ENCODE measurements at places on chromosomes 2 and 18.

GRCh38 chr2:180046776-180047175, 39.7 kb upstream of the CWC22 start:
- no peak for DNase-seq

DNA sequence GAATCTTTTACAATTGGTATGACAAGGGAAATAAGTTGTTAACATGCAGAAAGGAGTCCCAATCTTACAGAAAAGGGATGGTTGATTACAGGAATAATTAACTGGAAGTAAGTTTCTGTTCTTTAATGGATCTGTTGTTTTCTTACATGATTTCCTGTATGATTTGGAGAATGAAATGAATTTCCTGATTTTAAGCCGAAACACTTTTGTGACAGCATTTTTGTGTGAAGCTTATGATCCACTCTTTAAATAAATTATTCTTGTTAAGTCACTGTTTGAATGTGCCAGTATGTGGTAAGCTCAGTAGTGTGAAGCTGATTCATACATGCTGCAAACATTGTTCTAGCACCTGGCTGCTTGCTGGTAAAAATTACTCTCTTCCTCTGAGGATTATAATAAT, 516.2 kb downstream of the DCDC2C start:
- DNase-seq = peak; percentile 53

- DNase-seq = no peak
These were observed 51.9 kb downstream of the PLA2R1 start for GRCh38 chr2:160010361-160011145.

DNA sequence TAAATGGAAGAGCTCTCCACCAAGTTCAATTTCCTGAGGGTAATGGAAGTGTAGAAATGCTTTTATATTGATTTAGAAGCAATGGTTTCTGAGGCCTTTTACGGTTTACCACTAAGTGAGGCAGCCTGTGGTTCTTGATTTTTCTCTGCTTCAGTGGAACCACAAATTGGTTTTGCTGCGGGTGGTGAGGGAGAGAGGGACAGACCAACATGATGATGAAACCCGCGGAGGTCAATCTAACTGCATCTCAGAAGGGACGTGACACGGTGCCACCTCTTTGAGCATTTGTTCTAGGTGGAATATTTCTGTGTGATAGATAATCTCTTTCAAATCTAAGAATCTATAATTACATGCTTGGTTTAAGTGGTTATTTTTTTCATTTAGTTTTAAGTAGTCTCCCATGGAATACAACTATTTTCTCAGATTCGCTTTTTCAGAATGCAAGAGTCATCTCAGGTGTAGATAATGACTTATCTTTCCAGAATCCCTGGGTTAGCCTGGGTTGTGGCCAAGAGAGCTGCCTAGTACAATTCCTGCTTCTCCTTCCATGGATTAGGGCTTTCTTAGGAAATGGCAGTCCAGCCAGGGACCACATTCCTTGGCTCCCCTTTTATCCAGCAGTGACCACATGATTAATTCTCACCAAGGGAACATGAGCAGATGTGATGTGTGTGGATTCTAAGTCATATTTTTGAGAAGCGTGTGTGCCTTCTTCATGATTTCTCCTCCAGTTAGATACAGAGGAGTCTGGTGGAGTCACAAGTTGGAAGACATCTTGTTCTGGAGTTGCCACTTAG, 52.5 kb downstream of the KCNE4 start:
- DNase-seq = no peak

DNA sequence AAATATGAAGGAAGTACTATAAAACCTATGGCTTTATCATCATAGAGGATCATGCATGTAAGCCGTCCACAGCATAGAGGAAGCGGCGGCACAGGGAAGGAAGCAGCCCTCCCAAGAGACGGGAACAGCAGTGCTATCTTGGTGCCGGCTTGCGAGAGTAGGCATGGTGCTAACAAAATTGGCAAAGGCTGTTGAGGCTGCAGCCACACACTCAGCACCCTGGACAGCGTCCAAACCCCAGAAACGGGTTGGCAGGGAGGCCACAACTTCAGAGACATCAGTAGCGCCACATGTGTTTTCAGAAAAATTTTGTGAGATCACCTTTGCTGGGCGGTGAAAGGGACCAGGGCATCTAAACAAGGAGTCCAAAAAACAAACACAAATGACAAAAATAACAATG, 37.7 kb downstream of the NETO1 start:
- no peak for DNase-seq

DNA sequence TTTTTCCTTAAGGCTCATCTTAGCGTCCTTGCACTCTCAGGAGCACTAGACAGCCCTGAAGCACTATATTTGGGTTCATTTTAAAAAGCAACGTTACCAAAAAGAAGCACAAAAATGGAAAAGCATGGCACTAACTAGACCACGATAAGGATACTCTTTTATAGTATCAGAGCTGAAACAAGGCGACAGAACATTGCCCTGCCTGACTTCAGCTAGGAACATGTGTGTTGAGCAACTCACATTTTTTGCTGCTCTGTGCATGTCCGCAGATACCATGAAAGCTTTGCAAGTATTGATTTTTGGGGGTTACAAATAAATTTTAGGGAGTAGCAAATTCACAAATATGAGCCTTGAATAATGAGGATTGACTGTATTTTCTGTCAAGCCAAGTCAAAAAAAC, 332.0 kb downstream of the PTPRM start:
- DNase-seq = no peak

DNA sequence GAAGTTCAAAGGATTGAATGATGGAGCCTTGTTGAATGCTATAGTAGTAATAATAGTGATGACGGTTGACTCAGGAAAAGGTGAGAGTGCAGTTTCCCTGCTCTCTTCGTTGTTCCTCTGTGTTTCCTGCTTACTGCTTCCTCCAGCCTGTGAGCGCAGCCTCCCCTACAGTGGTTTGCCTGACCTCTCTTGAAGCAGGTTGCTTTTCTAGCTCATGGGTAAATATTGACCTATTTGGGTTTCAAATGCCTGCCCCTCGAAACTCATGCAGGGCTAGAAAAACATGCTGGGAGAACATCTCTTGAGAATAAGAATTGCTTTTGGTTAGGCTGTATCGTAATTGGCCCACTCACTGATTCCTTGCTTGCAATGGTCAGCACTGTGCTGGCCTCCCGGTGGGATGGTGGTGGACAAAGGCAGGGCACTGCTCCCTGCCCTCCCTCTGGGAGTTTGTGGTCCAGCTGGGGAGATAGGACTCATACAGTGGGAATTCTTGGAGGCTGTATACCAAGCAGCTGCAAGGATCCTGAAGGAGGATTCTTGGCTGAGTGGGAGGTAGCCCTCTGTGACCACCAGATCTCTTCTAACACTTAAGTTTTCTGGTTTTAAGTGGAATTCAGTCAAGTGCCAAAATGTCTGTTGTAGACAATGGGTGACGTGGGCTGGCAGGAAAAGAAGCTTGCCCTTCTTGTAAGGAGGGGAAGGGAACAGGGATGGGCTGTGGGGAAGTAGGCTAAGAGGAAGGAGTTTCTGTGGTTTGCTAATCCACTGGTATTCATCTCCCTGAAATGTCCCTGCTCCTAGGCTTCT, 5.4 kb upstream of the RNF181 start:
- DNase-seq = peak; percentile 46

- DNase-seq = no peak
These were observed 129.6 kb downstream of the RBMS1 start for GRCh38 chr2:160363961-160364360.

- DNase-seq = no peak
These were observed 874.4 kb downstream of the SUCLG1 start for GRCh38 chr2:83584672-83585071.

DNA sequence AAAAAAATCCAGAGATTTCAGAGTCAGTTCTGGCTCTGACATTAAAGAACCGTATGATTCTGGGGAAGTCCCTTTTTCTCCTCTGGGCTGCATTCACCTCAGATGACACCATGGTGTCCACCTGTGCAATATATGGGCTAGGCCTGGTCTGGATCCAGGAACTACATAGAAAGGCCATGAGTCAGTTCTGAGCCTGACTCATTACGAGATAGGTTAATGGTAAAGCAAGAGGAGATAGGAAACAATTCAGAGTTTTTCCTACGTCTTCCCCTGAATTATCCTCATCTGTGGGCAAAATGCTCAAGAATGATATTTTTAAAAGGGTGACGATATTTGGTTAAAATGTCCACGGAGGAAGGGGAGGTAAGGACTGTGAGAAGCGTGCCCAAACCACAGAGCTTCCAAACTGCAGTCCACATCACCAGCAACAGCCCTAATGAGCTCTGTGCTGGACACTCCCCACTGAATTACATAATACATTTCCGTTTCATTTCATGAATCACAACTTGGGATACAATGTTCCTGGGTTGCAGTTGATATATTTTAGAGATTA, 180.1 kb upstream of the OSR1 start:
- DNase-seq = no peak

GRCh38 chr2:43222475-43223309, 3.7 kb downstream of the ZFP36L2 start:
- DNase-seq = no peak

DNA sequence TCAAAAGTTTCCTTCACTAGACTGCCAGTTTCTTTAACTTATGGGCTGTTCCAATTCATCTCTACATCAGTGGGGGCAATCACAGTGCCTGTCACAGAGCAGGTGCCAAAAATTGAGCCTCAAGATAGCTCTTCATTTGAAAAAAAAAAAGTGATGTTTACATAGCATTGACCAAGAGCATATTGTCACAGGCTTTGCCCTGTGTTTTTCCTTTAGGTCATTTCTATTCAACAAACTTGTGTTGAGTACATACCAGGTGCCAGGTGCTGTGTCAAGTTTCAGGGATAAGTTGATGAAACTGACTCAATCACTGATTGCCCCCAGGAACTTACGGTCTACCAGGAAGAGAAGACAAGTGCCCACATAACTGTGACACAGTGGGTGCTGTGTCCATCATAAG, 22.2 kb upstream of the NT5C1B start:
- no peak for DNase-seq

GRCh38 chr18:42784632-42785031, 330.9 kb downstream of the RIT2 start:
- DNase-seq = no peak

GRCh38 chr2:86695053-86695691, 24.9 kb upstream of the RMND5A start:
- no peak for DNase-seq

- no peak for DNase-seq
These were observed 16.2 kb downstream of the SAG start for GRCh38 chr2:233323851-233324250.

DNA sequence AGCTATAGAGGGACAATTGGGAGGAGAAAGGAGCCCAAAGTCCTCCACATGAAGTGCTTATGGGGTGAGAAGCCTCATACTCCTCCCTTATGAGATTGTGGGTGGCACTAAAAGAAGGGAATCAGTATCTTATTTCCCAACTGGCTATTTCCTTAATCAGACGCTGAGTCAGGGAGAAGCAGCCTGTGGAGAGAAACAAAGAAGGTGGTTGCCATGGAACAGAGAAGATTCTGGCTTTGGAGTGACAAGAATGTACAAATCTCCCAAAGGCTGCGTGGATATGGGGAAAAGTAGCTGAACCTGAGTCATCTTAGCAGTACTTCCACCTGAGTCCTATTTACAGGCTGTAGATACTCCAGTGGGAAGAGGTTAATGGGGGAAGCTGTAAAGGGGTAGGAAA, 115.8 kb upstream of the CWC22 start:
- no peak for DNase-seq

- DNase-seq = no peak
These were observed 44.1 kb downstream of the TMEM163 start for GRCh38 chr2:134674687-134675086.

- no peak for DNase-seq
These were observed 138.6 kb downstream of the DNER start for GRCh38 chr2:229575569-229576315.

DNA sequence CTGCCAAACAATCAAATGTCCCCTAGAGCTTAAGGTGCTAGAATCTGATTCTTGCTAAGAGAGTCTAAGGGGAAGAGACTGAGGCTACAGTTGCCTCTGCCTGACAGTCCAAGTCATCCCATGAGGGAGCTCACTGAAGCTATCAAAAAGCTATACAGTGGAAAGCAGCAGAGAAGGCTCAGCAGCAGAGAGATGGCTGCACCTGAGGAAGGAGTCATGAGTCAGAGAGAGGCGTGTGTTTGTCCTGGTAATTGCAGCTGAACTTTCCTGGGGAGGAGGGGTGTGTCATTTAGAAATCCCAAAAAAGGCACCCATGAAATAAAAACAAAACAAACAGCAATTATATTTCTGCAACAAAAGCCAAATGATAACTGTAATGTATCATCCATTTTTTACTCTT, 305.2 kb upstream of the UBE2E3 start:
- peak; percentile 52 for DNase-seq

- no peak for DNase-seq
These were observed 6.2 kb upstream of the KDSR start for GRCh38 chr18:63373161-63373560.

DNA sequence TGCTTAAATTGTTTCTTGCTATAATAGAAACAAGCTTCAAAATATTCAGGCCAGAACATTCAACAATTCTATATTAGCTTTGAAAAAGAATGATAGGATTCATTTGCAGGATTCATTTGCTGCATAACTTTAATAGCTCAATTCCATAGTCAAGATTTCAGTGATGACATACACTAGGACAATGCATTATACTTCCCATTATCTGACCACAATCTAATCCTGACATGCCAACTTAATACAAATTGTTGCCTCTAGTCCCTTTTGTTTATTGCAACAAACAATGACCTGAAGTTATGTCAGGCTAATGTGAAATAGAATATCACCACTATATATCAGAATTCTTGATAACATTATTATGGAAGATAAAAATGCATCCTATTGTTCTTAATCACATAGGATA, 169.4 kb downstream of the DNAH7 start:
- DNase-seq = no peak

DNA sequence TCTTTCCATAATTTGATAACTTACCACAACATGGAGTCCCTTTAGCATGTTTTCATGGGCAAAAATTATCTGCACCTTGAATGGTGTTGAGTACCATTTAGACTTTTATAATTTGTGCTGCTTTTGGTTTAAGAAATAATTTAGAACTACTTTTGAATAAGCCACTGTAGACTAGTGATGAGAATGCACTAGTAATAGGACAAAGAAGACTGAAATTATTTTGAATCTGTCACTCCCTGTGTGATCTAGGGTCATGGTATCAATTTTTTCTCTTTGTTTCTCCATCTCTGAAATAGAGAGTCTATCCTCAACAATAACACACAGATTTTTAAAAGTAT, 37.7 kb downstream of the EFEMP1 start:
- no peak for DNase-seq

DNA sequence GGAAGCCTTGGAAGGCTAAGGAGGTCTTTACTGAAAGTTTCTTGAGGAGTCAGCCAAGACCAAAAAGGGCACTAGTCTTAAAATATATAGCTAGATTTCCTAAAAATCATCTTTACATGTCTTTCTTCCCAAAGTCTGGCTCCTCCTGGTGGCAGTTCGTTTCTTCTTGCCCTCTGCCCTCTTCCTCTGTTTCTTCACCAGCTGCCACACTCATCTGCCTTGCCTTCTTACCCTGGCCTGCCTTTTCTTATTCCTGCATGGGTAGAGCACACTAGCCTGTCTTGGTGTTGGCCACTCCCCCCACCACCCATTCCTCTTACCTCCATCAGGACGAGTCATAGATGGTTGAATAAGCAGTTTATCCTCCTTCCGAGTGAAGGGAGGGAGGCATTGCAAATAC, 129.8 kb downstream of the RAPGEF4 start:
- DNase-seq = no peak
